DND-41 (cell line): ENCODE measurements at places on chromosomes 11 and 22.

- DNase-seq: no peak
Measured at GRCh38 chr22:44721213-44721612, 19.2 kb downstream of the PRR5 start.

DNA sequence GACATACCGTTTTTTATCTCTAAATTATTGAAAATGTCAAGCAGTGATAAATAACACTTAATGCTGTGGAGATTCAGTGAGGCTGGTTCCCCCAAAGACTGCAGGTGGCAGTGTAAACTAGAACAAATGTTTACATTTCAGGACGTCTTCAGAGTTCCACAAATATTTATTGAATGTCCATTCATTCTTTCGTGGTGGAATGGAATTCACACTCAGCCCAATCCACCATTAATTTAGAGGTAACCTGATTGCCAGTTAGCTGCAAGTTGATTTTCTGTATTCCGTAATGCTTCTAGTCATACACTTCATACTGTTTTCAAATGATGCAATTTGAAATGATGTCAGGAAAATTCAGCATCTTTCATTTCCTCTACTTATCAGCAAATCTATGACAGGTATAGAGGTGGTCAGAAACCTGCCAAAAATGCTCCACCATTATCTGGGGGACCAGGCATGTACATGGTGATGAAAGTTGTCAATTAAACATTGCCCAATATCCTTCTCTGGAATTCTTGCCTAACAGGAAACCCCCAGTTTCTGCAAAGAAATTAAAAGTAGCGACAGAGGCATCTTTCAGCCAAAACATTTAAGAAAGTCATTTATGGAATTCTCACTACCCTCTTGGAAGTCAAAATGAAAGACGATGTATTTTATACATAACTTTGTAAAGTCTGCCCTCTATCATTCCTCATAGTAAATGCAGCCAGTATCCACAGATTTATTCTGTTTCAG lies 94.3 kb upstream of the BMAL1 start:
- peak; percentile 10 for DNase-seq

GRCh38 chr11:116062490-116063171 lies 558.4 kb upstream of the CADM1 start:
- DNase-seq: no peak

- DNase-seq: no peak
Measured at GRCh38 chr11:31050061-31050765, 319.3 kb downstream of the DCDC1 start.

DNA sequence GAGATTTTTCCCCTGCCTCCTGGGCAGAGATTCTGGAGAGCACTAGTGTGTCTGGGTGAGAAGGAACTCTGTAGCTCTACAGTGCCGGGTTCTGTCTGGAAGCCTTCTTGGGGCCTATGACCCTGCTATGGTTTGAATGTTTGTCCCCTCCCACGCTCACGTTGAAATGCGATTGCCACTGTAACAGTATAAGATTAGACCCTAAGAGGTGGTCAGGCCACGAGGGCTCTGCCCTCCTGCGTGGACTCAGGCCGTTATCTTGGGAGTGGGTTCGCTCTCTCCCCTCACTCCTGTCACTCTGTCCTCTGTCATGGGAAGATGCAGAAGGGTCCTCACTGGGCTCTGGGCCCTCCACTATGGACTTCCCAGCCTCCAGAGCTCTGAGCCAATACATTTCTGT lies 3.5 kb downstream of the AP5B1 start:
- no peak for DNase-seq

- peak; percentile 37 for DNase-seq
Measured at GRCh38 chr22:21055880-21056319, 10.2 kb downstream of the LRRC74B start.

- DNase-seq: no peak
Measured at GRCh38 chr11:134237557-134237922, 13.1 kb downstream of the VPS26B start.

DNA sequence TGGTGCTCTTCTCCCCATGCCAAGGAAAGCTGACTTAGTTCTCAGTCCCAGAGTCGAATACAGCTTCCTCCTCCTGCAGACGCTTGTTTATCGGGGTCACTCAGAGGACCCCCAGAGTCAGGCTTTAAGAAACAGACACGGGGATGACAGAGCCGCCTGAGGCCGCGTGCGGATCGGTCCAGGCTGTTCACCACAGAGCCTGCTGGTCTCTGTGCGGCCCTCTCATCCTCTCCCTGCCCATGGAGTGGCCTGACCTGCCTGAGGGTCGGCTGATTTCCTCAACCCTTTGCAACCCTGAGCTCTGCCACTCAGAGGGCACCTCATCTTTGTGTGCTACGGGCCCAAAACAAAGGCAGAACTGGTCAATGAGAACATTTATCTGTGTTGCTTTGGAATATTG lies 2.1 kb downstream of the GAL start:
- DNase-seq: no peak
